ENCODE measurements at places on chromosomes 6 and 20.

GRCh38 chr6:138765896-138766655, 7.5 kb upstream of the CCDC28A start:
- peak; percentile 54 for DNase-seq

DNA sequence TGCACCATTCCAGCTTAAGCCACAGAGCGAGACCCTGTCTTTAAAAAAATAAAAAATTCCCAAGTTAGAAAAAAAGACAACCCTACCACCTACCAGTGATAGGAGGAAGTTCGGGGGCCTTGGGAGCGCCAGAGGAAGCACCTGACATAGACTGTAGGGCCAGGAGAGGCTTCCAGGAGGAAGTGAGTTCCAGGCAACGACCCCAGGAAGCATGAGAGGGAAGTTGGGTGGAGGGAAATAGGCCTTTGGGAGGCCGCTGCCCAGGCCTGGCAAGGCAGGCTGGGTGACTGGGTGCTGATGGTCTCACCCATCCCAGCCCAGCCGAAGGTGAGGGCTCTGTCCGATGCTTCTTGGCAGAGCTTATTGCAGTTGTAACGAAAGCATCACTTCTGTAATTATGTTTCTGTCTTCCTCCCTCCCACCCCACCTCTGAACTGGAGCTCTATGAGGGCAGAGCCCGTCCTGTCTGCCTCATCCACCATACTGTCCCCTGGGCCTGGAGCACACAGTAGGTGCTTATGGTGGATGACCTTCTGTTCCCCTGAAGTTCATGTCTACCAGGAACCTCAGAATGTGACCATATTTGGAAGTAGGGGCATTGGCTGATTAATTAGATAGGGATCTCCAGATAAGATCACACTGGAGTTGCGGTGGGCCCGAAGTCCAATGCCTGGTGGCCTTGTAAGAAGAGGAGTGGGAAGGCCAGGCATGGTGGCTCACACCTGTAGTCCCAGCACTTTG, 54.1 kb downstream of the UBE2V1 start:
- no peak for DNase-seq

DNA sequence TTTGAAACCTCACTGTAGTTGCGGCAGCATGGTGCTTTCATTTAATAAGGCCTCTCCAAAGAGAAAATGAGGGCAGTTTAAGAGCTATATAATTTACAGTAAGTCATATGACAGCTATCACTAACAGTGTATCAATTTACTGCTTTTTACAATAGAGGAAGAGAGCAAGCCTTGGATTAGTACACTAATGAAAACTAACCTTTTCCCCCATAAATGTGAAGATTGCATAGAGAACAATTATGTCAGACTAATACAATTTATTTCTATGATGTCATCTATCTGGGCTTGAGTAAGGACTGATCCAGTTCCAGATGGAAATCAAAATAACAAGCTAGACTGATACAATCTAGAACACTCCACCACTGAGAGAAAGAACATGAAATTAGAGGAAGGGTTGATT, 78.1 kb upstream of the FAM83B start:
- no peak for DNase-seq

- no peak for DNase-seq
These were observed 413.7 kb downstream of the RFPL4B start for GRCh38 chr6:112760831-112761230.

DNA sequence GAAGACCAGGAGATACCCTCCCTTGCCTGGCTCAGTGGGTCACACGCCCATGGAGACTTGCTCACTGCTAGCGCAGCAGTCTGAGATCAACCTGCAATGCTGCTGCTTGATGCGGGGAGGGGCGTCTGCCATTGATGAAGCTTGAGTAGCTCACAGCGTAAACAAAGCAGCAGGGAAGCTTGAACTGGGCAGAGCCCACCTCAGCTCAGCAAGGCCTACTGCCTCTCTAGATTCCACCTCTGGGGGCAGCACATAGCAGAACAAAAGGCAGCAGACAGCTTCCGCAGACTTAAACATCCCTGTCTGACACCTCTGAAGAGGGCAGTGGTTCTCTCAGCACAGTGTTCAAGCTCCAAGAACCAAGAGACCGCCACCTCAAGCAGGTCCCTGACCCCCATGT, 271.3 kb downstream of the ESR1 start:
- no peak for DNase-seq

GRCh38 chr20:6339176-6339575, 216.3 kb upstream of the FERMT1 start:
- DNase-seq: no peak

GRCh38 chr20:57562541-57563465, 1.9 kb downstream of the PCK1 start:
- no peak for DNase-seq

DNA sequence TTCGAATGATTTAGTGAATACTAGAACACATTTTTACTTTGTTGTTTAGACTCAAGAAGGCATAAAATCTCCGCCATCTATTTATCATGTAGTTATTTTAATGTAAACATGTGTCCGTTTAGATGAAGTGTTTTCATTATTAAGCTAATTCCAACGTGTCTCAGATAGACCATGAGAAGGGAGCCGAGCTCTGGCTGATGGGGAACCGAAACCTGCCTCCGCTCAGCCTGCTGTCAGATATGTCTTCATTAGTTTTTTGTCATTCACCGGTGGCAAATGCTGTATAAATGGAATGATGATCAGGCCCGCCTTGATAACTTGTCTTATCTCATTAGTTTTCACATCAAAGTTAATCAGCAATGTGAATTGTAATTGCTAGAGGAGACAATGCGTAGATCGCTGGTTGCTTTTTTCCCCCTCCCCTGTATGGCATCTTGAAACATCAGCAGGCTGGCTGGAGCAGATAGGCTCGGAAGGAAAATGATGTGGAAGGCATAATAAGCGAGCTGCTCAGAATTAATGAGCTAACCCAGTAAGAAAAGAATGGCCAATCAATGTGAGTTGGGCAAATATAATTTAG, 136.4 kb downstream of the LINC00237 start:
- DNase-seq: no peak

DNA sequence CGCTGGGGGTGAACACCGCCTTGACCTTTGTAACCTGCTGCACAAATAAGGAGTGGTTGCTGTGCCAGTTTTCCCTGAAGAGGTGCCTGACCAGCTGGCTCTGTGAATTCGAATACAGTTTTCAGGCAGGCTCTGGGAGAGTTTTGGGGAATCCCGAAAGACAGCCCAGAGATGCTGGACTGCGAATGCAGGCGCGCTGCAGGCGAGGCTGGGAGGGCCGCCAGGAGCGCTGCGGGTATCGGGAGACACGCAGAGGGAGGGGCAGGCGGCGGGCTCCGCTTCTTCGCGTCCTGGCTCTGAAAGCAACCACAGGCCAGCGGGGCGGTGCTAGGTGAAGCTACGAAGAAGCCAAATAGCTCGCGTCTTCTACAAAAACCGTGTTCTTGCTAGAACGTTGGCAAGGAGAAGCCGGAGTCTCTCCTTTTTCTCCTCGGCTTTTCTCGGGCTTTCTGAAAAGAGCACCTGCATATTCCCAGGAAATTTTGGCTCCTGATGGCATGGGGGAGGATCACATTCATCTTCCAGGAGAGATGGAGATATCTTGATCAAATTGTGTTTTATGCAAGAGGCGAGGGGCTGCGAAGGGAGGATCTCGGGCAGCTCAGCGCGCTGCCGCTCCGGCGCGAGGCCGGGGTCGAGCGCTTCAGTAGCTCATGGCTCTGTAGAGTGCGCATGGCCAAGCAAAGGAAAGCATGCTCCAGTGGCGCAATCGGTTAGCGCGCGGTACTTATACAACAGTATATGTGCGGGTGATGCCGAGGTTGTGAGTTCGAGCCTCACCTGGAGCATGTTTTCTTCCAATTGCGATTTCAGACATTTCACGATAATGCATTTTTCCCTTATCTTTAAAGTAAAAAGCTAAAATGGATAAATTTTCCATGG, 158.1 kb upstream of the ZNF184 start:
- no peak for DNase-seq

GRCh38 chr6:115358616-115359015, 702.1 kb downstream of the FRK start:
- no peak for DNase-seq

DNA sequence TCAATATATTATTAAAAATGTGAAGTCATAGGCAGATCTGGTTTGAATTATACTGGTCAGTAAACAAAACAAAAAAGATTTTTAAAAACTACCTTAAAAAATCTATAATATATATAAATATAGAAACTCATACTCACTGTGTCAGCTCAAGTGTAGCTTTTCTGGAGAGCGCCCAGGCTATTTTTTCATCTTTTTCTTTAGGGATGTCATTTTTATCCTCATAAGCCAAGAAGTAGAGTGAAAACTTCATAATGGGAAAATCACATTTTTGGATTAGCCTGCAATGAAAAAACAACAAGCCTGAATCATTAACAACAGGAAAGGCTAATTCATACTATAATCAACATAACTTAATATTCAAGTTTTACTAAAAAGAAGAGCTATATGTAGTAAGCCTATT, 18.7 kb downstream of the GLO1 start:
- DNase-seq: no peak

DNA sequence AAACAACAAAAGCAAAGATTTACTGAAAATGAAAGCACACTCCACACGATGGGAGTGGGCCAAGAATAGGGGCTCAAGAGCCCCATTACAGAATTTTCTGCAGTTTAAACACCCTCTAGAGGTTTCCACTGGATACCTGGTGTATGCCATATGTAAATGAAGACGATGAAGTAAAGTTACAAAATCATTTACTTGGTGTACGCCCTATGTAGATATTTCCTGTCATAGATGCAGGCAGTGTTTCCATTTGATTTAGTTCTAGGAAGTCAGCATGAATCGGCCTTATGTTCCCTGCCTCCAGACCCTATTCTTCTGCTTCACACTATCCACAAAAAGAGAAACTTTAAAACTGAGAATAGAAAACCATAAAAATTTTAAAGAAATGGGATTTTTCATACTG, 404.4 kb upstream of the GJE1 start:
- DNase-seq: no peak

DNA sequence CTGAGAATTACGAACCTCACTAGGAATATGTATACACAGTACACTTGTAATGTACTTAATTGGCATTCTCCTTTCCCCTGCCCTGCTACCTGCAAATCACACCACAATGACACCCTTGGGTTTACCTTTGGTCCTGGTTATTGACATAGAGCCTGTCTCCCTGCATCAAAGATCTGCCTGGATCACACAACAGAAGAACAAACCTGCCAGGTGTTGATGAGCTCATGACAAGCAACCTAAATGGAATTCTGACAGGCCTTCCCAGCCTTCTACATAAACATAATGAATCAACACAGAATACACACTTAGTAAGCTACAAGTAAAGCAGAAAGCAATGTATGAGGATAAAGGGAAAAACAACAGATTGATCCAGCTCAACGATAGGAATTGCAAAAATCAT, 95.6 kb downstream of the HDGFL1 start:
- no peak for DNase-seq

DNA sequence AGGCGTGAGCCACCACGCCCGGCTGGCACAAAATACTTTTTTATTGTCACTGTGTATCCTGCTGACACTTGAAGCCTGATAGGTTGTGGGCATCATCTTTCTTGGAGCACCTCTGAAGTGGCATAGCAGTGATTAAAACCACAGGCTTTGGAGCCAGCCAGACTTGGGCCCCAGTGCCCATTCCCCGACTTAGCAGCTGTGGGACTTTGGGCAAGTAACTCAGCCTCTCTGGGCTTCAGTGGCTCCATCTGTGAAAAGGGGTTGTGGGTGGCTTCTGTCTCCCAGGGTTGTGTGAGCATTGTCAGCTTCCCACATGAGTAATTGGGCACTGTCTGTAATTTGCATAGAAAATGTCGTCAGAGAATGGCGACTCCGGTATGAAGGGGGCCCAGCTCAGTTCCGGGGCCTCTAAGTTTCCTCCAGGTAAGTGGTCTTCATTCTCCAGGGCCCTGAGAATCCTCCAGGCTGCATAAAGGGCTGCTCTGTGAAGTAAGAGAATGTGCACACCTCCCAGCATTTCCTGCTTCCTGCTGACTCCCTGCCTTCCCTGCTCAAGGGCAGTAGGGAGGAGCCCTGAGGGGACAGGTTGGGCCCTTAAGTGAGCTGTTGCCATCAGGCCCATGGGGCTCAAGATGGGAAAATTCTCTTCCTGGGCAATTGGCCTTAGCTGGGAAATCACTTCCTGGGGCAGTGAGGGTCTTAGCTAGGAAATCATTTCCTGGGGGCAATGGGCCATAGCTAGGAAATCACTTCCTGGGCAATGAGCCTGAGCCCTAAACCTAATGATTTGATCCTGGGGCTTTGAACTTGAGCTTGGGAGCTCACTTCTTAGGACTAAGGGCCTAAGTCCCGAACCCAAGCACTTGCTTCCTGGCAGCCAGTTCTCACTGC, 27.2 kb downstream of the ARHGAP40 start:
- DNase-seq: no peak

GRCh38 chr6:126094411-126094810, 108.1 kb downstream of the TRMT11 start:
- no peak for DNase-seq

- no peak for DNase-seq
These were observed 474 bp downstream of the TPX2 start for GRCh38 chr20:31739550-31739977.

DNA sequence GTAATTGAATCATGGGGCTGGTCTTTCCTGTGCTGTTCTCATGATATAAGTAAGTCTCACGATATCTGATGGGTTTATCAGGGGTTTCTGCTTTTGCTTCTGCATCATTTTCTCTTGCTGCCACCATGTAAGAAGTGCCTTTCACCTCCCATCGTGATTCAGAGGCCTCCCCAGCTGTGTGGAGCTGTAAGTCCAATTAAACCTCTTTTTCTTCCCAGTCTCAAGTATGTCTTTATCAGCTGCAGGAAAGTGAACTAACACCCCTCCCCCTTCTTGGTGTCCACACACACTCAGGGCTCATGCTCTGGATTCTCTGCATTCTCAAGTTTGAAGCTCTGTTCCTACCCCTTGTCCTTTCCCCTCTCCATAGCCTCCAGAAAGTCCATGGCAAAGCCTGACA, 107.1 kb downstream of the THBS2 start:
- no peak for DNase-seq

DNA sequence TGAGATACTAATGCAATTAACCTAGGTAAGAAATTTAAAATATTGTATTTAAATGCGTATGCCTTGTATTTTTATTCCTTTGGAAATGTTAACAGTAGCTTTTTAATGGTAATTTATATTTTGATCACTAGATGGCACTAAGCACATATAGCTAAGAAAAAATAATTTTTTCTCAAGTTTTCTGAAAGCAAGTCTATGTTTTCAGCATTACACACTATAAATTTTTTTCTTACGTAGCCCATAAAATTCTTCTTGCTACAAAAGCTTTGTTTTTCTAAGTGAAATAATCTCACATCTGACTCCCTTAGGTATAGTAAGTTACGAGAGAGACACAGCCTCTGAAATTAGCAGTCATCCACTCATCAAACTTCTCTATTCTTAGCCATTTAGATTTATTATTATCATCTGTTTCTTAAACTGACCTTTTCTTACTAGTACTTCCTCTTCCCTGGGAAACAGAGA, 35.7 kb downstream of the TSPYL4 start:
- peak; percentile 34 for DNase-seq

GRCh38 chr20:61599541-61599992, 347.5 kb downstream of the CDH4 start:
- no peak for DNase-seq

GRCh38 chr6:164336455-164336854, 921.9 kb downstream of the QKI start:
- no peak for DNase-seq
